ENCODE measurements at places on chromosomes 7 and 10. TPM values are rescaled to one million over a fixed set of nuclear protein-coding genes. Genes with fewer than 3 reads are reported as not detected.

The AKR1D1 gene
- not detected for total RNA-seq

The IKZF5 gene
- total RNA-seq, result 7.6 TPM

The ASAH2 gene
- 3.3 TPM for total RNA-seq

The PON1 gene
- 0.28 TPM for total RNA-seq

The PDE1C gene
- 7.1 TPM for total RNA-seq

The HYAL4 gene
- not detected for total RNA-seq

The CCL24 gene
- total RNA-seq, result not detected

The ITGA8 gene
- not detected for total RNA-seq

The WIPF3 gene
- total RNA-seq, result 0.49 TPM

All from A549 treated with DMSO at 1 μM for 4 hours (cell line).